Nucleus accumbens (tissue), 56 donors: ENCODE measurements at places on chromosomes 2 and 18.

- DNase-seq: no peak
Measured at GRCh38 chr18:25535495-25535894, 183.5 kb upstream of the ZNF521 start.

DNA sequence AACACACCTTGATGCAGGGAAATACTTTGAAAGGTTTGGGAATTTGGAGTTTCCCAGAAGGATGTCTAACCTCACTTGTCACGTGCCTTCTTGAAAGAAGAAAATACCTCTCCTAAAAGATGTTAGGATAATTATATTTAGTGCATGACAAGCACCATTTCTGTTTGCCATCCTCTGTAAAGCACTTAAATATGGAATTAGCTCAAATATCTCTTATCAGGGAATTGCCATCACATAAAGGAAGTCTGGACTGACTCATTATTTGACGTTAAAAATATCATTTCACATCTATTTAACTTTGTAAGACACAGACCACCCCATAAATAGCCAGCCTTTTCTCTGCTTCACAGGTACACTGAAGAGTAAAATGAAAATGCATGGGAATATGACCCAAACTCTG lies 140.1 kb downstream of the STK39 start:
- DNase-seq: no peak

- DNase-seq: no peak
Measured at GRCh38 chr18:3368193-3368592, 81.8 kb upstream of the TGIF1 start.

DNA sequence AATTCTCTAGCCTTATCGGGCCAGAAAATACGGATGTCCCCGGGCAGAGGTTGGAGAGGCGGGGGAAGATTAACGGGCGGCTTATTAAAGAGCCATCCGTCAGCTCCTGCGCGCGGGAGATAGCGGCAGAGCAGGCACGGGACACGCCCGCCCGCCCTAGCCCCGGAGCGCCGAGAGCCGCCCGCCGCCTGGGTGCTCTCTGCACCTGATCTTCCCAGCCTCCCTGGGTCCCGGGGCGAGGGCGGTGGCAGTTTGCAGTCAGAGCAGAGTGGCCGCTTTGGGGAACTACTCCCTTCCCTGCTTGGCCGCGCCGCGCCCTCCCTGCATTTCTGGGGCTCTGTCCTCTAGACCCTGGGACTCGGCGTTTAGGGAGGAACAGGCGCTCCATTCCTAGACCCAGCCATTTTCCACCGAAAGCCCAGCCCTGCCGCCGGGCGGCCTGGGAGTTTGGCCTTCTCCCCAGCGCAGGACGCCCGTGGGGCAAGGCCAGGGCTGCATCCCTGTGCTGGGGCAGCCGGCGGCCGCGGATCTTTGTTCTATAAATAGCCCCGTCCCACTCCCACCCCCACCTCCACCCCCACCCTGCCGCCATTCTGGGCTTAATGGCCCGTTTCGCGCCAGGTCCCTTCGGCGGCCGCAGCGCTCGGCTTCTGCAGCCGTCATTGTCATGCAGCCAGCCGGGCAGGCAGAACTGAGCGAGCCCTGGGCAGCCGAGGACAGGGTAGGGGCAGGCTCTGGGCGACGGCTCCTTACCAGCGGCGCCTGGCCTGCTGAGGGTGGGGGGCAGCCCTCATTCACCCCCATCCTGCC lies 6.6 kb downstream of the GAD1 start:
- DNase-seq: no peak

DNA sequence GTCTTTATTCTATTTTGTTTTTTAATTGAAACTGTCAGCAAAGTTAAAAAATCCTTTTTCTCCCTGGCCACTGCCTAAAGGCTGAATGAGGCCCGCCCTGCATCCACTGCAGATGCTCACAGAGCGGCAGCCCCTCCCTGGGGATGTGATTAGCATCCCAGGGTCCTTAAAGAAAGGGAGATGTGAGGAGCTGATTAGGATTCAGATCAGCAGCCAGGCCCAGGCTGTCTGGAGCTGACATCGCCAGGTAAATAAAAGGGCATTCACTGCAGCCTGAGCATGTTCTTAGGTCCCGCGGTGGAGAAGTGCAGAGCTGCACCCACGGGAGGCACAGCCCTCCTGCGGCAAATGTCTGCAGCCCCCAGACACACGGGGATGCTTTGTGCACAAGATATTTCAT lies 83.8 kb downstream of the LONRF2 start:
- no peak for DNase-seq

DNA sequence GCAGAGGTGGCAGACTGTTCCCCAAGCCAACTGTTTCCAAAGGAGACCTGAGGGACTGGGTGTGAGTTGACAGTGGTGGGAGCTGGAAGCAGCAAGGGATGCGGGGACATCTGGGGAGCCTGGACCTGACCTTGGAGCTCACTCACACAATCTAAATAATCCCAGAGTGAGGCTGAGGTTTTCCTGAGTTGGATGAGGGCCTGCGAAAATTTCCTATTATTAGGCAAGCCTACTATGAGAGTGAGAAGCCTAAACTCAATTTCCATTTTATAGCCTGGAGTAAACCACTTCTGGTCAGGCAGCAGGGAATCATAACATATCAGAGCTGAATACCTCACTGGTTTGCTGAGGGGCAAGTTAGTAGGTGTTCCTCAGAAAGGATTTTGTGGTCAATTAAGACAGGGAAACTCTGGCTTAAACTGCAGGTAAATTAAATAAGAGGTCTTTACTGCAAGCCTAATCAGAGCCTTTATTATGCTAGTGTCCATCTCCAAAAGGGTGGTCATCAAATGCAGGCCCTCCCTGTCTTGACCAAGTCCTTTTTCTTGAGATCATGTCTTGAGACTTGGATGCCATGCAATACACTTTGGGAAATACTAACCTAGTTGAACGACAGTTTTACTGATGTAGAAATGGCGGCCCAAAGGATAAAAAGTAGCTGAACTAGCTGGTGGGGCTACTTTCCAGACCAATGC lies 1.7 kb upstream of the COX5B start:
- no peak for DNase-seq
